ENCODE measurements at places on chromosomes 1 and 21.

- DNase-seq, result no peak
Observed at GRCh38 chr1:98330224-98330623, 331.3 kb upstream of the SNX7 start.

DNA sequence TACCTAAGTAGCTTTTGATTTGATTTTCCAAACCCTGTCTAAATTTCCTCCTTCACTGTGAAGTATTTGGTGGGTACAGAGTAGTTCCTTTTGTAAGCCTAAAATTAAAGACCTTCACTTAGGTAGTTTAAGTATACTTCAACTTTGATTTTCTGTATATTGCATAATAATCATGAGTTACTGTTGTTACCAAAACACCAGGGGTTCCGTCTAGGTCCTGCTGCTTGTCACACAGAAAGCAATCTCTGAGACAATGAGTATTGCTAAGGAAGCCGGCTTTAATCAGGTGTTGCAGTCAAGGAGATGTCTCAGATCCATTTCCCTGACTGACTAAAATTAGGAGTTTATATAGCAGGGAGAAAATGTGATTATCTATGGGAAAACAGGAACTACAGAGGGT lies 15.3 kb downstream of the RPS6KC1 start:
- DNase-seq, result no peak

GRCh38 chr1:12206792-12207424 lies 22.9 kb upstream of the VPS13D start:
- DNase-seq, result no peak

GRCh38 chr1:151958959-151959358 lies 34.7 kb downstream of the S100A10 start:
- DNase-seq, result no peak

- no peak for DNase-seq
Observed at GRCh38 chr21:35256468-35256988, 207.4 kb upstream of the RUNX1 start.

DNA sequence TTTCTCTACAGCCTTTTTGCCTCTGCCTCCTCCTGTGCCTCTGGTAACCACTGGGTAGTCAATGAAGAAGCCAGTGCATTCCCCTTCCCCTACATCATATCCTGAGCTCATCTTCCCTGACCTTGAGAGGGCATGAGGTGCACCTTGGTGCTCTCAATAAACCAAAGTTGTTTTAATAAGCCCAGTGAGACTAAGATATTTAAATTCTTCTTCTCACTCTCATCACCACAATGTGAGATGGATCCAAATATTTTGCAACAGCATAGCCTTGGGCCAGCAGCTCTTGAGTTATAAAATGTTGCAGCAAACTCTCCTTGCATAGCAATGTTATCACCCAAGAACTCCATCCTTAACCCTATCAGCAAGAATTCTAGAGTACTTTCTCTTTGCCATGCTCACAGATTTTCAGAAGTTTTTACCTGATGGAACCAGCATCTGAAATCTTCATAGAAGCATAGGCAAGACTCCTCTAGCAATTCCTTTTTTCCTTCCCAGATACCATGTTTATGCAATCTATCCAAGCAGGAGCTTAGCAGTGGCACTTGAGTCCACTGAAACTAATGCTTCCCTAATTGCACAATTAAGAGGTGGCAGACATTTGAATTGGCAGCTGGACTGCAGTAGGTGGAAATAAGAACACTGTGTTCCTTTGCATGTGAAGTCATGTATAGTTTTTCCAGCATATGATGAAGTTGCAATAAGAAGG lies 36.8 kb downstream of the CDC7 start:
- DNase-seq, result no peak

All from stimulated activated CD4-positive, alpha-beta T cell treated with anti-CD3 and anti-CD28 coated beads, Interleukin-2, amount 100 ng/mL, for 24 hours (primary cell).